Thoracic aorta (tissue), 2 donors: ENCODE measurements at places on chromosomes 7 and 10.

GRCh38 chr7:110386006-110386405, 704.9 kb upstream of the LRRN3 start:
- DNase-seq = no peak

DNA sequence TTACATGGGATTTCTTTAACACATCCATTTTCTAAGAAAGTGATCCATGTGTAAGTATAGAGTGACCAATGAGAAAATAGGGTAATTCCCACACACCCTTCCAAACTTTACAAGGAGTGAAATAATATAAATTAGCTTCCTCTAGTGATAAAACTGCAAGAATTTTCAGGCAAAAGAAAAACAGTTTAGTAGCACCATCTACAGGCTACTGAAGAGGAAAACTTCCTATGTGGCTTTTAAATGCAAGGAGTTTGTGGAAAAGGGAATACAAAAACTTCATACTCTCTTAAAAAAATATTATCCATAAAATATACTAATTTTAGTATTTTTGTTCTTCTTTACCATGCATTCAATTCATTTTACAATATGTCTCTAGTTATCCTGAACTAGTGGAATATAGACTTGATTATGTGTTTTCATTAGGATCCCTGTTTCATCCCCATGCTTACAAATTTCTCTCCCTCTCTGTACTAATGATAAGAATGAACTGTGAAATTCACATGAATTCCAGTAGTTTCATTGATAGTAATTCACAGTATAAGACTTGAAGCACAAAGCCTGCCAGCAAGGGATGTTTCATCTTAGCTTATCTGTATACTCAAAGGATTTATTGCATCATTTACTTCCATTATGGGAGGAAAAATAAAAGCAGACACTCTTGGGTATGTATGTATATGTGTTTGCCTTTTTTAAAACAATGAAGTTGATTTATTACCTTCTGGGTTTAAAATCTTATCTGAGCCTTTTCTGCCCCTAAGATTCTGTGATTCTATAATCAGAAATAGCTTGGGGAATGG, 442.9 kb downstream of the AUTS2 start:
- DNase-seq = no peak

- DNase-seq = no peak
Measured at GRCh38 chr7:156094350-156095146, 282.3 kb upstream of the SHH start.

- no peak for DNase-seq
Measured at GRCh38 chr7:36147361-36147760, 5.7 kb upstream of the EEPD1 start.

GRCh38 chr7:143892527-143893300, 9.3 kb downstream of the TCAF1 start:
- DNase-seq = no peak

DNA sequence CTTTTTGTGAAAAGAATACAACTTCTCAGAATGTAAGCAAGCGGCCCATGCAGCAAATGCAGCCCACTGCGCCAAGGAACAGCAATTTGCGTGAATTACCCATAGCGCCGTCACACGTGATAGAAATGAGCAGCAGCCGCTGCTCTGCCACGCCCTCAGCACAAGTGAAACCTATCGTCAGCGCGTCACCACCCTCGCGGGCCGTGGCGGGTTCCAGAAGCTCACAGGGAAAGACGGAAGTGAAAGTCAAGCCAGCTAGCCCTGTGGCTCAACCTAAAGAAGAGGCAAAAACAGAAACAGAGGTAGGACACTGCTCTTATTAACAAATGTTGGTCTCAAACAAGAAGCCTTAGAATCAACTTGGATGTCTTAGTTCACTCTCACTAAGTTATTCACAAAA, 70.5 kb downstream of the SHH start:
- DNase-seq = no peak

DNA sequence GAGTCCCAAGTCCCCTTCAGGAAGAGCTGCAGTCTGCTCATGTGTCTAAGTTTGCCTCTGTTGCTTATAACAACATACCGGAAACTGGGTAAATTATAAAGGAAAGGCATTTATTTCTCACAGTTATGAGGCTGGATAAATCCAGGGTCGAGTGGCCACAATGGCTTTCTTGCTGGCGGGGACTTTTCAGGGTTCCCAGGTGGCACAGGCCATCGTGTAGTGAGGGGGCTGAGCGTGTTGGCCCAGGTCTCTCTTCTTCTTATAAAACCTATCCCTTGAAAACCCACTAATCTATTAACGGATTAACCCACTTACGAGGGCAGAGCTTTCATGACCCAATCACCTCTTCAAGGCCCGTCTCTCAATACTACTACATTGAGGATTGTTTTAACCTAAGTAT, 8.7 kb downstream of the VIPR2 start:
- DNase-seq = no peak

GRCh38 chr10:33754052-33754451, 419.6 kb upstream of the NRP1 start:
- no peak for DNase-seq

DNA sequence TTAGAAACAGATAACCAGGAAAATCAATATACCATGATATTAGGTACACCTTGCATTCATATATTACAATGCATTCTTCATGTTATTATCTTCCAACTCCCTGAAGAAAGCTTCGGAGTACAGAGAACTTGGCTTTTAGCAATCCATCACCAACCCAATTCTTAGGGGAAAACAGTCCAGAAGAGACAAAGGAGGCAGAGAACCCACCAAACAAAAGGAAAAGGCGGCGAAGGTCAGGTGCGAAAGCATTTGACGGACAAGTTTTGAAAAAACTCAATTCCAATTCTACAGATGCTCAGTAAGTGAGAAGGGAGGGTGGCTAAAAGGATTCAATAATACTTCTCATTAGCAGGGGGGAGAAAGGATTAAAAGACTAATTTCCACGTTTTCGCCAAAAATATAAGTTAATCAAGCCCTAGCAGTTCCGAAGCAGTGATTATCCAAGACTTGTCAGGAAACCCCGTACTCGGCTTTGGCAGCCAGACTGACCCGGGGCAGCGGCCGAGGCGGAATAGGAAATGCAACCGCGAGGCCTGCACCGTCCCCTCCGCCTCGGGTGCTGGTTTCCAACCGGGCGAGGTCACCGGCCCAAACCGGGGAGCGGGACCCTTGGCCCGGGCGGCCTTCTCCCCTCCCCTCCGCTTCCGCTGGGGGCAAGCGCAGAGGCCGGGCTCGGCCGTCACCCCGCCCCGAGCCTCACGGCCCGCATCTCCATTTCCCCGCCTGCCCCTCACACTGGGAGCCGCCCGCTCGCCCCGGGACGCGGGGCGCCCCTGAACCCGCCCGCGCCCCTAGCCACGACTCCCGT, 747 bp downstream of the GDI2 start:
- no peak for DNase-seq

DNA sequence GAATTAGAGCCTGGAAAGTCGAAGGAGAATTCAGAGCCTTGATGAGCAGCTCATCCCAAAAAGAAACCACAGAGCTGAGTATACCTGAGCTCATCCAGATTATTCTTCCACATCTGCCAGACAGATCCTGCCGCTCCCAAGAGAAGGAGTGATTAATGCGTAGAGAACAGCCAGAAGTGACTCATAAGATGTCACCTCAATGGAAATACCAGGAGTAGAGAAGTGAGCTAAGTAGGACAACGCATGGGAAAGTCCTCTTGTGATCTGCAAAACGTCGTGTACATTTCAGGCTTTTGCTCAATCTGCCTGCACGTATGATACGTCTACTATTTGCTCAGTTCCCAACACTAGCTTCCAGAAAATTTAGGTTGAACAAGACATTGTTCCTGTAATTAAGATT, 230.5 kb upstream of the AUTS2 start:
- no peak for DNase-seq

DNA sequence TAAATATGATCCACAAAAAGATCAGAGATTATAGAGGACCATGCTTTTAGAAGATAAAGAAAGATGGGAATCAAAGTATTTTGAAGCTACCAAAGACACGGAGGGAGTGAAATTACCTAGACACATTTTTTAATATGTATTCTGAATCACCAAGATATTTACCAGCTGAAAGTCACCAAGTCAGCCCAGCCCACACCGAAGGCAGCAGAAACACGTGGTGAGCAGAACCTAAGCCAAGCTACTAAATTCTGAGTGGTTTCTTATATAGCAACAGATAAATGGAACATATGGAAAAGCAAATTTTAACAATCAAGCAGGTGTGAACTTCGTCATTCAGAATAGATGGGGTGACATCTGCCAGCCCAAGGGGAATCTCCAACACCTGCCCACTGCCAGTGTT, 134.7 kb upstream of the AKR1E2 start:
- DNase-seq = no peak

GRCh38 chr7:85583131-85583953, 396.5 kb upstream of the SEMA3D start:
- DNase-seq = no peak
